ENCODE measurements at places on chromosomes 16 and 17.
A peak's percentile ranks its signal among the peaks of the same experiment; 100 is the strongest.

GRCh38 chr16:68711421-68712139, 25.5 kb upstream of the CDH1 start:
- no peak for DNase-seq

DNA sequence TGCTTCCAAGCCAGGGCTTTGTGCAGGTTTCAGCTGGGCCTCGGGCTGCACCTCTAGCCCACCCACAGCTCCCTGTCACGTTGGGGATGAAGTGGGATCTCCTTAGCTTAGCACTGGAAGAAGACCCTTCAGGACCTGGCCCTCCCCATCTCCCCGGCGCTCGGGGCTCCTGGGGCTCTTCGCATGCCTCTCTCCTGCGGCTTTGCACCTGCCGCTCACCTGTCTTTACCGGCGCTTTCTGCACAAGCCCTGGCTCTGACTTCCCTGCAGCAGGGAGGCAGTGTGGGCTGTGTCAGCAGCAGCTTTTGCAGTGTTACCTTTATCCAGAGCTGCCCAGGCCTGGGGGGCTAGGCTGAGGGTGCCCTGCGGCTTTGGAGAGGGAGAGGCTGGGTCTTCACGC, 52.3 kb downstream of the NT5M start:
- DNase-seq: no peak

- no peak for DNase-seq
These were observed 9.7 kb downstream of the SPNS3 start for GRCh38 chr17:4443476-4443875.

DNA sequence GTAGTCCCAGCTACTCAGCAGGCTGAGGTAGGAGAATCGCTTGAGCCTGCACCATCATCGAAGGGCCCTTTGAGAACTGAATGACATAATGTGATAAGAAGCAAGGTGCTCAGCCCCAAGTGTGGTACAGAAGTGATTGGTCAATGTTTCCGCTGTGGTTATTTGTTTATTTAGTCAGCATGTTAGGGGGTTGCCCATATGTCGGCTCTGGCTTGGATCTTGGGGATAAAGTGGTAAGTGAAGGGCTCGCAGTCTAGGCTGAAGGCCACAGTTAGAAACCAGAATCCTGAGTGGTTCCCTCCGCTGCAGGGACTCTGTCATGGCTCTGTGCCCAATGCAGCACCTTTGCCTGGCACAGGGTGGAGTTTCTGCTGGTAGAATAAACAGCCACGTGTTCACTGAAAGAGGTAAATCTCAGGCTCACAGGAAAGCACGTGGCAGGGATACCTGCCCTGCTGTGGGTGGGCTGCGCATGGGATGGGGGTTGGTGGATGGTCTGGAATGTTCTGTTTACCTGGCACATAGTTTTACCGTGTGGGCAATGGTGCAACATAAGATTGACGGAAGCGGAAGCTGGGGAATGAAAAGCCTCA, 35.4 kb downstream of the SYT17 start:
- DNase-seq: no peak

DNA sequence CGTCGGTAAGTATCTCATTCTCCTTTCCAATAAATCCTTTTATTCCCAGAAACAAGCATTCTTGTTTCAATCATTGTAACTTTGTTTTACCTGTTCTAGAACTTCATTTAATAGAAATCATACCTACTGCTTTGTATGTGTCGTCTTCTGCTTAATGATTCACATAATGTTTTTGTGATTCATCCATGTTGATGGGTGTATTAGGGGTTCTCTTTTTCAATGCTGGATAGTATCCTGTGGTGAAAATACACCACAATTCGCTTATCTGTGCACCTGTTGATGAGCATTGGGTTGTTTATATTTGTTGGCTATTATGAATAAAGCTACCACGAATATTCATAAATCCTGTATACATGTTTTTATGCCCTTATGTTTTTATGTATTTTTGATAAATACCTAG, 703.2 kb downstream of the MAF start:
- no peak for DNase-seq

GRCh38 chr17:74212913-74213791, at the start of gene TTYH2:
Gene TTYH2 (plus strand): TSS chr17:74213571. CDS start chr17:74213588, 17 bp downstream.
- peak; percentile 81 for DNase-seq

DNA sequence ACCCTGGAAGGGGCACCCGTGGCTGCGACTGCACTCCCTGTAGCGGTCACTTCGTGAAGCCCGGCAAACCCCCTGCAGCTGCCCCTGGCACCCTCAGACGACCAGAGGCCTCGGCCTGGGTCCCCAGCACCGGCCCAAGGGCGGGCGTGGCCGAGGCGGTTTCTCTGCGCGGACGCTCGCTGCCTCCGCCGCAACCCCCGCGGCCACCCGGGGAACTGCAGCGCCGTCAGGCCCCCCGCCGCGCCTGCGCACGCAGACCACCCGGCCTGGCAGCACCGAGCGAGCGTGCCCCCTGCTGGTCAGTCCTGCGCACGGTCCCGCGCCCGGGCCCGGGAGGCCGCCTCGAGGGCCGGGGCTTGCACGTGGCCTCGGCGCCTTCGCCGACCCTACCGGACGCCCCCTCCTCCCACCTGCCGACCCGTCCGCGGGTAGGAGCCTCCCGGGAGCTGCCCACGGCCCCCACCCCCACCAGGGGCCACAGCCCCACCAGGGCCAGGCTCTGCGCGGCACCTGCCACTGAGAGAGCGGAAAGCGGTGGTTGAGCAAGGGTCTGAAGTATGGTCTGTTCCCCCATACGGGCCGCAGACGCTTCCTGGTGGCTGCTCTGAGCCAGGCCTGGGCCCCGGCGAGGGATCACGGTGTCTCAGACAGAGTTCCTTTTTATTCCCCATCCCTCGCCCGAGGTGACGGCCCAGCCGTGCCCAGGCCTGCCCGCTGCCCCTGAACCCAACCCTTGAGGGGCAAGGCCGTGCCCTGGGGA, 11.5 kb upstream of the HS3ST6 start:
- DNase-seq: peak; percentile 69

DNA sequence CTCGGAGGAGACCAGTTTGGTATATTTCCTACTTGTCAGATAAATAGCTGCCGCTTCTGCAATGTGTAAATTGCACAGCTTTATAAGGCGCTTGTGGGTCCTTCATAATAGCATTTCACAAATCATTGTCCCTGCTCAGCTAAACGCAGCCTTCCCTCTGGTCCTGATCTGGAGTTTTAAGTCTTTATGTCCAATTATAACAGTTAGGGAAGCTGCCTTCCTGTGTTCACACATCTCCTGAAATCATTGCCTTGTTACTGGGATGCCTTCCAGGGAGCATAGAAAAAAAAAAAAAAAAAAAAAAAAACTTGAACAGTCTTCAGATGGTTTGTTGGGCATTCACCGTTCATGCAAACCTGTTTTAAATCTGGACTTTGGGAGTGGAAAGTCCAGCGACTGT, 342.0 kb downstream of the XYLT1 start:
- DNase-seq: no peak

- no peak for DNase-seq
These were observed at the start of gene CCDC92B for GRCh38 chr17:2749058-2749783. Gene CCDC92B (minus strand): TSS chr17:2749652. CDS start chr17:2735145, 14,507 bp downstream.

GRCh38 chr17:49204516-49204915, 5.9 kb downstream of the GNGT2 start:
- peak; percentile 25 for DNase-seq

- peak; percentile 81 for DNase-seq
These were observed 8.3 kb downstream of the AXIN2 start for GRCh38 chr17:65553009-65553645.

- peak; percentile 81 for DNase-seq
These were observed 43.0 kb upstream of the TANGO6 start for GRCh38 chr16:68800257-68800875.

GRCh38 chr16:70700101-70701020, 14.5 kb upstream of the MTSS2 start:
- DNase-seq: no peak

DNA sequence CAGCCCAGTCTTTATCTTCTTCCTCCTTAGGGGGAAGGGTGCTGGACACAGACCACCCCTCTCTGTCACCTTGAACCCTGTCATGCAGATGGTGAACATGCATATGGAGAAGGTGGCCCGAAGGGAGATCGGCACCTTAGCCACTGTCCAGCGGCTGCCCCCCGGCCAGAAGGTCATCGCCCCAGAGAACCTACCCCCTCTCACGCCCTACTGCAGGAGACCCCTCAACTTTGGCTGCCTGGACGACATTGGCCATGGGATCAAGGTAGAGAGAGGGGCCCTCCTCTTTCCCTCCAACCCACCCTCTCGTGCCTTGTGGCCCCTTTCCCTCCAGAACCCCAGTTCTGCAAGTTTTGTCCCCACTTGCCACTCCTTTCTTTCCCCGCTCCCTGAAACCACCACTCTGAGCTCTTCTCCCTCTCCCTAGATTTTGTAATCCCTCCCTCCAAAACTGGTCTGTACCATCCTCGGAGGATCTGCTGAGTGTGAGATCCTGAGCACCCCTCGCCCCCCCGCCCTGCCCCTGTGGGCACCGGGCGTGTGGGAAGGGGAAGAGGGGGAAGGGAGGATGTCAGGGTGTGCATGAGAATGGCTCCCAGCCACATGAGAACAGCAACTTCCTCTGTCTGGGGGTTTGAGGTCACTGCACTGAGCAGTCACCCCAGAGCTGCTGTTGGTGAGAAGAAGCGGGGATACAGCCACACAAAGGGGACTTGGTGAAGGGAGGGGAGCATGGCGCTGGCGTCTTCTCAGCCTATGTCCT, 7.3 kb downstream of the ABI3 start:
- DNase-seq: no peak

GRCh38 chr16:57392694-57393093, 11.9 kb upstream of the CCL17 start:
- no peak for DNase-seq

- no peak for DNase-seq
These were observed 108.1 kb downstream of the ABCC12 start for GRCh38 chr16:48047720-48048119.

DNA sequence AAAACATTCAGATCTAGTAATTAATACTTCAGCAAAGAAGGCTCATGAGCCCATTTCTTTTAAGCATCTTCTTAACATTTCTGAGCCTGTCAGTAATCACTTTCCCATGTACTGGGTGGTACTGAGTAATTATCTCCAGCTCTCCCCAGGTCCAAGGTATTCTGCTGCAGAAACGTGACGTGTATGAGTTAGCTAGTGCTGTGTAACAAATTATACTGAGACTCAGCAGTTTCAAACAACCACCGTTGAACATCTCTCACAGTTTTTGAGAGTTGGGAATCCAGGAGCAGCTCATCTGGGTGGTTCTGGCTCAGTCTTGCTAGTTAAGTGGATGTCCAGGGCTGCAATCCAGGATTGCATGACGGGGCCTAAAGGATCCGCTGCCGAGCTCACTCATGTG, 25.2 kb downstream of the C16orf95 start:
- DNase-seq: no peak

- DNase-seq: peak; percentile 28
These were observed 25.9 kb downstream of the MYH3 start for GRCh38 chr17:10631048-10631700.

DNA sequence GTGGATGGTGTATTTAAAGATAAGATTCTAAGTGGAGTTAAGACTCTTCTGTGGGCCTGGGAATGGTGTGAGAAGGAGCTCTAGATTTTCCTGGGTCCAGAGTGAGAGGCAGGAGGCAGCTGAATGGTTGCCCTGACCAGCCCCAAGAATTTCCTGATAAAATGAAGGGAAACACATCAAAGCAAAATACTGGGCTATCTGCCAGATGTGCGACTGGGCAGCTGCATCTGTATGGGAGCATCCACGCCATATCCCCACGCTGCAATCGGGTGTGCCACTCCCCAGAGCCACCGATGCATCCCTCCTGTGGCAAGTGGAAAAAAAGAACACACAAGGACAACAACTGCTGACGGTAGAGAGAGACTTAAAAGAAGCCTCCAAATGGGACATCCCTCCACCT, 84.3 kb upstream of the COX10 start:
- DNase-seq: no peak

- DNase-seq: peak; percentile 27
These were observed 32.7 kb downstream of the CDK5R1 start for GRCh38 chr17:32519228-32520103.

GRCh38 chr17:78226759-78227454, 4.5 kb upstream of the TMEM235 start:
- no peak for DNase-seq

DNA sequence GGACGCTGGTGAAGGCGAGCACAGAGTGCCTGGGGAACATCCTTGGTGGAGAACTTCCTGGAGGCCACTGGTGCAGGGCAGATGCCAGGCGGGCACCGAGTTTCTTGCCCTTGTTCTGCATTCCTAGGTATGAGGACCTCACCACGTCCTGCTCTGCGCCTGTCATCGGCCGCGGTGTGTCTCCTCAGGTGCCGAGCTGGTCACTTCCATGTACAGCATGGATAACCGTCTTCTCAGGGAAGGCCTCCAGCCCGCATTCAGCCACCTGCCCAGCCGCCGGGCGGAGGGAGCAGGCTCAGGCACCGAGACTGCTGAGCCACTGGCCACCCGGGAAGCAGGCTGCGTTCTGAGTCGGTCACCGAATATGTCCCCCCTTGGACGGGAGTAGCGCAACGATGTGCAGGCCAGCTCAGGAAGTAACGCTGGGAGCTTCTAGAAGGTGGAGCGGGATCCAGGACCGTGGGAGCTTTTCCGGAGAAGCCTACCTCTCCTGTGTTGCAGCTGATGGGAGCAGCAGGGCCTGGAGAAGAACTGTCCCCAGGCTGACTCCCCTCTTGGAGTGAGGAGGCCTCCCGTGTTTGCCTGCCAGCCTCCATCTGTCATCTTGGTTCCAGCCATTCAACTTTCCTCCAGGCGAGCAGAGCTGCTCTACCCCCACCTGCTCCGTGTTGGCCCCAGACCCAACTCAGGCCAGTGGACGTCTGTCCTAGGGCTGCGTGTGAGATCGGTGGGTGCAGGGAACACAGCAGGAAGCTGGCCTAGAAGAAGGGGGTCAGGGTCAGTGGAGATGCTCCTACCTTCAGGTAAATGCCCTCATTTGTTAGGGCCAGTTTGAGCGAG, 2.1 kb upstream of the BAIAP2 start:
- no peak for DNase-seq

DNA sequence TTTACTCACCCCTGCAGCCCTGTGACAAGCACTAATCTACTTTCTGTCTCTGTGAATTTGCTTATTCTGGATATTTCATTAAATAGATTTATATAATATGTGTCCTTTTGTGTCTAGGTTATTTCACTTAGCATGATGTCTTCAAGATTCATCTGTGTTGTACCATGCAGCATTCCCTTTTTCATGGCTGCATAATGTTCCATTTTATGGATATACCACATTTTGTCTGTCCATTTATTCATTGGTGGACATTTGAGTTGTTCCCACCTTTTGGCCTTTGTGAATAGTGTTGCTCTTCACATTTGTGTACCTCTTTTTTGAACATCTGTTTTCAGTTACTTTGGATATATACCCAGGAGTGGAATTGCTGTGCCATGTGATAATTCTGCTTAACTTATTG, 110.3 kb downstream of the ELAC2 start:
- no peak for DNase-seq

DNA sequence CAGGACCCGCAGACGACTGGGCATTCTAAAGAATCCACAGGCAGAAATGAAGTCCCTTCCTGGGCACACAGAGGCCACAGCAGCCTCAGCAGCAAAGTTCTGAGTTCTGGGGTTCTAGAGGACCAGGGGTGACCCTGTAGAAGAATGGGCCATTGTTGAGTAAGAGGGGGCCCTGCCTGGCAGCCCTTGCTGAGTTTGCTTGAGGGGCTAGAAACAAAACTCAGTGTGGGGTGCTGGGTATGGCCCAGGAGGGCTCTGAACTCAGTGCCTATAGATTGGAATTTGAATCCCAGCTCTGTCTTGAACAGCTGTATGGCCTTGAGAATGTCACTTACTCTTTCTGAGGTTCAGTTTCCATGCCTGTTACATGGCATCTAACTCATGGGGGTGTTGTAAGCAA, at the start of gene PDILT:
TSS of gene PDILT (minus strand) at position 101 of the 400 bp plus-strand sequence. CDS start 5,437 bp downstream, outside the sequence.
- no peak for DNase-seq

GRCh38 chr17:77609553-77610517, 348.7 kb upstream of the TNRC6C start:
- DNase-seq: peak; percentile 46

All from fibroblast of mammary gland (primary cell).